ENCODE measurements at places on chromosomes 5 and 9.

- peak; percentile 11 for DNase-seq
Observed at GRCh38 chr9:109476642-109477257, 21.4 kb downstream of the PTPN3 start.

DNA sequence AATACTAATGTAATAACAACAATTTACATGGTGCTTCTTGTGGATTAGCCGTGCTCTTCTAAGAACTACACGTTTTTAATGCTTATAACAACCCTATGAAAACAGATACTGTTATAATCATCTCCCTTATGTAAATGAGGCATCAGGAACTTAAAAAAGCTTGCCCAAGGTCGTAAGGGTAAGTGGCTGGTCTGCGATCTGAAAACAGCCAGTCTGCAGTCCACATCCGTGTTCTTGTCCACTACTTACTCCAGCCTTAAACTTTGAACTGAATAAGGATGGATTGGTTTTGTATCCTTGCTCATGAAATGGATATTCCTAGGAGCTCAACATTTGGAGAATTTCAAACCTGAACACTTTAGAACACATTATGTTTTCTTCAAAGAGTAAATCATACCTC, 26.7 kb downstream of the PAM start:
- no peak for DNase-seq

DNA sequence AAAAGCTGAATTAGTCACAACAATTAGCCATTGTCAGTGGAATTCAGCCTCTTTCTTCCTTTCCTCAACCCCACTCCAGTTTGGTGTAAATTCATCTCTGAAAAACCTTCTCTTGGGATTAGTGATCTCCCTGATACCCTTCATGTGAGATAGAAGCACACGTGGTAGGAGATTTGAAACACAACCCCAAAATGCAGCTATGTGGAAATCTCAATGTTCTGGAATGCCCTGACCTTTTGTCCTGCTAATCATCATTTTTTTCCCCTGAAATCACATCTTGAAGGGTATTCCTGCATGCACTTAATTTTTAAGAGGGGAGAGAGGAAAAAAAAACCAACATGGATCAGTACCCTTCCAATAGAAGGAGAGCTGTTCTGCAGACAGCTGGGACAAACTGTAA, 612.6 kb downstream of the EBF1 start:
- DNase-seq, result no peak

DNA sequence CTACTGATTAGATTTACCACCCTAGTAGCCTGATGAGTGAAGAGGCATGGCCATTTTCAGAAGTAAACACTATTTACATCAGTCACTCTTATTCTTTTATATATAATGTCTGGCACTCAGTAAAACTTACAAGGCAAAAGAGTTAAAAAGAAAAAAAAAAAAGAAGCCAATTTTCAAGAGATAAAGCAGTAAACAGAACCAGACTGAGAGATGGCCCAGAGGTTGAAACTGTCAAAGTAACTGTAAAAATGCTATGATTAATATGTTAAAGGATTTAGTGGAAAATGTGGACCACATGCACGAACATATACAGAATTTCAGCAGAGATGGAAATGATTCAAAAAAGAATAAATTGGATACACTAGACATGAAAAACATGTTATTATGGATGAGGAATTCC, 6.4 kb upstream of the GPR150 start:
- DNase-seq, result no peak

DNA sequence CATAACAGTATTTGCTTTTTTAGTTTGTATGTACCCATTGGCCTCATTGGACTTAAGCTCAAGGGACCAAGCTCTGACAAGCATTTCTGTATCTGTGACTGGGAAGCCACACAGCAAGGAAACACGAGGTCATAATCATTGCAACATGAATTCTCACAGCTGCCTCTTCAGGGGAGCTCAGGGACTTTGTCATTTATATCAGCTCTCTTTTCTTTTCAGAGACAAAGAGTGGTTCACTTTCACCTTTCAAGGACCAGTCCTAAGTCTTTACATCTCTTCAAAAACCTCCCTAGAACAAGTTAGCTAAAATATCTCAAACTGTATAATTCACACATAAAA, 58.6 kb downstream of the ADAMTS12 start:
- DNase-seq, result no peak

GRCh38 chr5:146082798-146083197, 22.6 kb downstream of the PLAC8L1 start:
- no peak for DNase-seq

DNA sequence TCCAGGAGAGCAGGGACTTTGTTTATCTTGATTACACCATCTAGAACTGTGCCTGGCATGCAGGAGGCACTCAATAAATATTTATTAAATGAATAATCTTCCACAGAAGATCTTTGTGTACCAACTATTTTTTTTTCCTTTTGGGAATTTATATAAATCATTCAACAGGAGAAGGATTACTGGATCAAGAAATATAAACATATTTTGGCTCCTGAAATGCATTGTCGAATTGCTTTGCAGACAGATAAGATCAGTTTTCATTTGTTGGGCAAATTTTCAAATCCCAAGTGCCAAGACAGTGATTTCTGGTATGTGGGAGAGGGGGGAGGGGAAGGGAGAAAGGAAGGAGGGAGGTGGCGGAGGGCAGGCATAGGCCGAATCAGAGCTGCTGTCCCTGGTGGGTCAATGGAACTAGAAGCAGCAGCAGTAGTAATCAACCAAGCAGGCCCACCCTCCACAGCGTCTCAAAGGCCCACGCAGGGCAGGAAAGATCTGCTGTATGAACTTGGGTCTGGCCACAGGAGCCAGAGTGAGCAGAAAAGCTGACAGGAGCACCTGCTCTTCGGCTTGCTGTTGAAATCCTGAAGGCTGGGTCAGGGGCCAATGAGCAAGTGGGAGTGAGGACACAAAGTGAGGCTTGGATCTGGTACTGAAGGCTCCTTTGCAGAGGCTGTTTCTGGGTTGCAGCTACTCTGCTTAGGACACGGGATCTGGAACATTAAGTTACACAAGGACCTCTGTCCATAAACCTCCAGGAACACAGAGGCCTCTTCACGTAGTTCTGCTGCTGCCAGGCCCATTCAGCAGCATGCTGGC, 15.8 kb upstream of the TRAF1 start:
- DNase-seq, result no peak

- DNase-seq, result no peak
Observed at GRCh38 chr9:106916466-106917235, 53.7 kb downstream of the ZNF462 start.

DNA sequence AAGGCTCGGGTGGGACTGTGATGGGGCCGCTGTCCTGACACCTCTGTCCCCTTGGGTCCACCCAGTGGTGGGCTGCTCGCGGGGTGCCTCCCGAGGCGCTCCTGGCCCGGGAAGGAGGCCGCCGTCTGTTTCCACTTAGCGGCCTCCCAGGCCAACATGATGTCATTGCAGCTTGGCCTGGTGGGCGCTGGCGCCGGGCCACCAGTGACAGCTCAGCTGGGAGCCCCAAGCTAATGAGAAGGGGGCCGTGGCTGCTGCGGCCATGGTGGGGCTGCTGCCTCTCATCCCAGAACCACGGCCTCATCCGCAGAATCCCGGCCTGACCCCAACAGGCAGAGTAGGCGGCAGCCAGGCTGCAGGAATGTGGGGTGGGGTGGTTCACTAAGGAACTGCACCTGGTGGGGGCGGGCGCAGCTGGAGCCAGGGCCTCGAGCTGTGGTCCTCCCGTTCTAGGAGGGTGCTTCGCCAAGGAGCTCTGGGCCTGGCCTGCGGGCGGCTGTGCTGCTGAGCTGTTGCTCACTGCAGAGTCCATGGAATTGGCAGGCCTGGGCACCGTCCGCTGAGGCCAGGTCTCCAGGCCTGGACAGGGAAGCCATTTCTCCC, 123.5 kb upstream of the COL5A1 start:
- DNase-seq, result no peak

GRCh38 chr5:146254223-146254622, 50.8 kb downstream of the RBM27 start:
- no peak for DNase-seq

DNA sequence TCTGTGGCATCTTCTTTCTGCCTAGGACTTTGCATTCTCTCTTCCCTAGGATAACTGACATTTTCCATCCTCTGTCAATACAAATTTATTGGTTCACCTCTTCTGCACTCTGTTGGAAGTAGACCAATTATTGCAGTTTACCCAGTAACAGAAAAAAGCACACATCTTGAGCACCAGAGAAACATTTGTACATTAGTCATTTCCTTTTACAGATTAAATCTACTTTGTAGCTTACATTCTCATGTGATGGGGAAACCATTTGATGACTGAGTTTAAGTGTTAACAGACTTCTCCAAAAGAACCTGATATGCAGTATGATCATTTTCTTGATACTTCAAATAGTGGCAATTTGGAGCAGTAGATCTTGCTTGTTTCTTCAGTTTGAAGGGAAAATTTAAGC, 1098.8 kb downstream of the DTWD2 start:
- DNase-seq, result no peak

DNA sequence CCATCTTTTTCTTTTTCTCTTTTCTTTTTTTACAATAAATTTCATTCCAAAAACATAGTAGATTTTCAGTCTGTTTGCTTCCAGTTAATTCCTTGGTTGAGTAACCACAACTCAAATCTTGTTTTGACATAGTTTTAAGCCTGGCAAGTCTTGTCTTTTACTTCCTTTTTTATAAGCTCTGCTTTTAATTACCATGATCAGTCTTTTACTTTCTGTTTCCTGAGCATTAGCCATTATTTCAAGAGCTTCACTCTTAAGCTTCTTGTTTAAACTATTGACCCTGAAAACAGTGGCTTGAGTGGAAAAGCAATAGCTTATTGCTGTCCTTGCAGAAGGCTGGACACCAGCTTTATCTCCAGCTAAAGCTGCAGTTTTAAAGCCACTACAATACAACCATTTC, 1363.3 kb downstream of the MAT2B start:
- DNase-seq, result no peak

DNA sequence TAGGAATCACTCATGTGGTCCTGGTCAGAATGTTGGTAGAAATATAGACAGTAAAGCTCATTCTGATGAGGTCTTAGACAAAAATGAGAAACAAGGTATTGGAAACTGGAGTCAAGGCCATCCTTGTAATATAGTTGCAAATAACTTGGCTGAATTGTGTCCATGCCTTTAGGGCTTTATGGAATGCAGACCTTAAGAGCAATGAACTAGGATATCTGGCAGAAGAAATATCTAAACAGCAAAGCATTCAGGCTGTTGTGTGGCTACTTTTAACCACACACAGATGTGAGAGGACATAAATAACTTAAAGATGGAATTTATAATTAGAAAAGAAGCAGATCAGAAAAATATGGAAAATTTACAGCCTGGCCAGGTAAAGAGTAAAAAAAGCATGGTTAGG, 128.2 kb downstream of the YTHDC2 start:
- no peak for DNase-seq

DNA sequence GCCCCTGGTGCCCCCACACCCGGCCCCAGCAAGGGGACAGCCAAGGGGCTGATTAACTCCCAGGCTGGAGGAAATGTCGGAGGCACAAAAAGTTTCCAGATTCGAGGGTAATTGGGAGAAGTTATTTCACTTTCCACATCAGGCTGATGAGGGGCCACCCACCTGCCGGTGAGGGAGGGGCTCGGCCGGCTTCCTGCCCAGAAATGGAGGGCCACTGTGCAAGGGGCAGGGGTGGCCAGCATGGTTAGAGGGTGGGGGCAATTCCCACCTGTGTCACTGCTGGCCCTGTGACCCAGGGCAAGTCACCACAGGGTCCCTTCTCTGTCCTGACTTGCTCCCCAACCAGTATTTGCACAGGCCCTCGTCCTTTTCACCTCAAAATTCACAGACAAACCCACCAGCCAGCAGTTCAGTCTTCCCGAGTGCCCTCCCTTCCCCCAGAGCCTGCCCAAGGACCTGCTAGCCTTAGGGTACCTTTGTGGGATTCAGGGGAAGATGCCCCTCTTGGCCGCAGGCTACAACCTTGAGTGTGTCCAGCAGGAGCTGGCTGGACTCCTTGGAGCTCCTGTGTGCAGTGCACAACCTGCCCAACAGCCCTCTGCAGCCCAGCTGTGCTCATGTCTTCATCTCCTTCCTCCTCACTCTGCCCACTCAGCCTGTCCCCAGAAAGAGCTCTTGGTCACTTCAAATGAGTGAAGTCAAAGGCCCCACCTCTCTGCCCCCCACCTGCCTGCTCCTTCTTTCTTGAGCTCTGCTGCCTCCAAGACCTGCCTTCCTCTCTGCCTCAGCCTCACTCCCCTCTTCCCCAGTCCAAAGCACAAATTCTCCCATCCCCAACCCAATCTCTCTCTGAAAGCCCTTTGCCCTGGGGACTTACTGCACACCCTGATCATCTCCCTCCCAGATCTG, 130.5 kb downstream of the BARX1 start:
- no peak for DNase-seq

DNA sequence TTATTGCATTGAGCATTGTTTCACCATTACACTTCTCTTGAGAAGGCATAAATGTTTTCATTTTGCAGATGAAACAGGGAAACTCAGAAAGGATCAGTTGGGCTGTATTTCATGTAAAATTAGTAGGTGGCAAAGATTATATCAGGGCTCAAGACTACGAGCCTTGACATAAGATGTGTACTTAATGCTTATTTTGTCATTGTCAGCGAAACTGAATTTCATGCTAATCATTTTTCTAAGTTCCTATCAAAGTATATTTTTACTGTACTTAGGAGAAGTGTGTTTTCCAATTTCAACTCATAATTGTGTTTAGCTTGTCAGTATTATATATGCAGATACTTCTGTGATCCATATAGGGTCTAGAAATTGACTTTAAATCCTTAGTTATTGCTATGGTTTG, 123.8 kb downstream of the FBXL7 start:
- DNase-seq, result no peak

- DNase-seq, result no peak
Observed at GRCh38 chr5:126369995-126370731, 53.0 kb upstream of the GRAMD2B start.

All from activated T-cell treated with anti-CD3 and anti-CD28 coated beads, Interleukin-2, amount 50 U/mL, for 72 hours (primary cell).